ENCODE measurements at places on chromosomes 5 and 9.

- no peak for DNase-seq
Measured at GRCh38 chr5:80644900-80645299, 9.6 kb upstream of the MSH3 start.

DNA sequence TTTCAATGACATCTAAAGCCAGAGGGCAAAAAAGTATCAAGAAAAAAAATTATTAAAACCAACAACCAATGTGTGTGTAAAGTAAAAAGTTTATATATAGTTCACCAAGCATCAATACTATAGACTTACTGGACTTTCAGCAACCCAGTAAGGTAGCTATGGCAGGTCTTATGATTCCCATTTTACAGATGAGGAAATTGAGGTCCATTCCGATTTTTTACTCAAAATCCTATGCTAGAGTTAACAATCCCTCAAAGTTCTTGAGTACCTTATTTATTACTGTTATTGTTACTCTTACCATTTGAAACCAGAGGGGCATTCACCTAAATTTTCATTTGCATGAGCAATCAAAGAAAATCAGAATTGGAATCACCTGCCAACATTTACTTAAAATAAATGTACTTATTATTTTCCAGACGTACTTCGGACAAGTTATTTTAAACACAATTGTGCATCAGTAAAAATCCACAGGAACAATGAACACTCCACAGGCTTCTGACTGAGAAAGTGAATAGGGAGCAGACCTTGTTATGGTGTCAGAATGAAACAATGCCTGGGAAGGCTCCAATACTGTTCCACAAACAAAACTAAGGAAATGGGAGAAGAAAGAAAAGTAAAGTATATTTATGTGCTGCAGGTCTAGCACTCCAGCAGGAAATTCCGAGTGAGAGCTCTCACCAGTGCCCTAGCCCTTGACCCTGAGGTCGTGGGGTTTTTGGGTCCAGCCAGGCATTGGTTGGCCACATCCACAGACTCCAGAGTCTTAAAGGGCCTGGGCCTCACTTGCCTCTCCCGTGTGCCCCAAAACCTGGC is 229.9 kb downstream of the PIK3R1 start:
- DNase-seq = no peak

- no peak for DNase-seq
Measured at GRCh38 chr5:38289457-38289856, 31.1 kb downstream of the EGFLAM start.

DNA sequence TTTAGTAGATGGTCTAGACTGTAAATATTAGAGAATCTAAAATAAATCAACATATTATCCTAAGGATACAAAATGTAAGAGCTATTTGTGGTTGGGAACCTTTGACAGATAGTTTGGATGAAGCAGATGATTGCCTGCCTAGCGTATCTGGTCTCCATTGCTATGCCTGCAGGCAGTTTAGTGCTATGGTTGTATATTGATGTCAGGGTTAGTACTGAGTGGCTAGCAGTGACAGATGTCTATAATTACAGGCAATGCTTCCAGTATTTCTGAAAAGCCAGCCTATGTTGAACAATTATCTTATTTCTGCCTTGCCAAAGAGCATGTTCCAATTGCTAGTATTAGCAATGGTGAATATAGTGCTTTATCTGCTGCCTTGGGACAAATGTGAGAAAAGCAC is 151.3 kb upstream of the TLX3 start:
- DNase-seq = no peak

DNA sequence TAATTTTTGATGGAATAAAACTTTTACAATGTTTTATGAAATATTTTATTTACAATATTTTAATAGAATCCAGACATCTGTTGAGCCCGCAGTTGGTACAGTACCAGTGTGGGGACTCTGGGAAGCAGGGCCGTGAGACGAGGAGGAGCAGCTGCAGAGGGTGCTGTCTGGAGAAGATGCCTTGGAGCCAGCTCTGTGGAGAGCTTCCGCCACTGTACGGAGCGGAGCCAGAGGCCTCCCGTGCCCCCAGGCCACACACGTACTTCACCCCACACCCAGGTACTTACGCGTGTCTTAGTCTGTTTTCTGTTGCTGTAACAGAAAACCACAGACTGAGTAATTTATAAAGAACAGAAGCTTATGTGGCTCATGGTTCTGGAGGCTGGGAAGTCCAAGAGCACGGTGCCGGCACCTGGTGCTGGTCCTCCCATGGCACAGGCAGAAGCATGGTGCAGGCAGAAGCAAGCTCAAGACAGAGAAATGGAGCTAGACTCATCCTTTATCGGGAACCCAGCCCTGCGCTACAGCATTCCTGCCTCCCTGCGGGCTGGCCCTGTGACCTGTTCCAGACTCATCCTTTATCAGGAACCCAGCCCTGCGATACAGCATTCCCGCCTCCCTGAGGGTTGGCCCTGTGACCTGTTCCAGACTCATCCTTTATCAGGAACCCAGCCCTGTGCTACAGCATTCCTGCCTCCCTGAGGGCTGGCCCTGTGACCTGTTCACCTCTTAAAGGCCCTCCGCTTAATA is 23.3 kb downstream of the CEP72 start:
- no peak for DNase-seq

- DNase-seq = peak; percentile 43
Measured at GRCh38 chr5:98905857-98906688, 22.7 kb downstream of the CHD1 start.

GRCh38 chr5:171595801-171596231 is 176.4 kb downstream of the FGF18 start:
- DNase-seq = peak; percentile 58

DNA sequence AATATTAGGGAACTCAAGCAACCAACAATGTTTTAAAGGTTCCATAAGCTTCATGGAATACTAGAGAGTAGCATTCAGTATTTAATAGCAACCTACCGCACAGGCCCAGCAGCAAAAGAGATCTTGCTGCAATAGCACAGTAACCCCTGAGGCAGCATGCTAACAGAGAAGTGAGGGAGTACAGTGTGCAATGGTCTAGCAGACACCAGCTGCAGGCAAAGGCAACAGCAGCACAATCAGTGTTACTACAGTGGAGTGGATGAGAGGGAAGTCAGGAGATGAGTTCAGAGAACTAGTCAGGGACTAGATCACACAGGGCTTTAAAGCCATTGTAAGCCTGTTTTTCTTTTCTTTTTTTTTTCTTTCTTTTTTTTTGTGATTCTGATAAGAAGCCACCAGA is 2.8 kb downstream of the TICAM2 start:
- DNase-seq = peak; percentile 23

DNA sequence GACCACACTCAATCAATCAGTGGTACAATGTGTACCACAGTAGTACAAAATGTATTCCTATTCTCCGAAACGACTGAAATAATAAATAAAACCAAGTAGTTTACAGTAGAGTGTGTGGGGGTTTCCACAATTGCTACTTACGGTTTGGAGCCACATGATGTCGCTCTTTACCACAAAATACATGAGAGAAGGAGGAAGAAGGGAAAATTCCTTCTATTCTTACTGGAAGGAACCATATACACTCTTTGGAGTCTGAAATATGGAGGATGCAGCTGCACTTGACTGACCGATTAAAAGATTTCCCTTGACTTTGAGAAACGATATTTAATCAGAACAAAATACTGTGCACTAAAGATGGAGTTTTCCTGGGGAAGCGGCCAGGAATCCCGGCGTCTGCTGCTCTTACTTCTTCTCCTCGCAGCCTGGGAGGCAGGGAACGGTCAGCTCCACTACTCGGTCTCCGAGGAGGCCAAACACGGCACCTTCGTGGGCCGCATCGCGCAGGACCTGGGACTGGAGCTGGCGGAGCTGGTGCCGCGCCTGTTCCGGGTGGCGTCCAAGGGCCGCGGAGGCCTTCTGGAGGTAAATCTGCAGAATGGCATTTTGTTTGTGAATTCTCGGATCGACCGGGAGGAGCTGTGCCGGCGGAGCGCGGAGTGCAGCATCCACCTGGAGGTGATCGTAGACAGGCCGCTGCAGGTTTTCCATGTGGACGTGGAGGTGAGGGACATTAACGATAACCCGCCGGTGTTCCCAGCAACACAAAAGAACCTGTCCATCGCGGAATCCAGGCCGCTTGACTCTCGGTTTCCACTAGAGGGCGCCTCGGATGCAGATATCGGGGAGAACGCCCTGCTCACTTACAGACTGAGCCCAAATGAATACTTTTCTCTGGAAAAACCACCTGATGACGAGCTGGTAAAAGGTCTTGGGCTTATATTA is at the start of gene PCDHA4:
Gene PCDHA4, plus strand, starts transcription at position 235 of the 942 bp plus-strand sequence.
- DNase-seq = no peak

- DNase-seq = no peak
Measured at GRCh38 chr5:8568858-8569257, 699.9 kb downstream of the MTRR start.

DNA sequence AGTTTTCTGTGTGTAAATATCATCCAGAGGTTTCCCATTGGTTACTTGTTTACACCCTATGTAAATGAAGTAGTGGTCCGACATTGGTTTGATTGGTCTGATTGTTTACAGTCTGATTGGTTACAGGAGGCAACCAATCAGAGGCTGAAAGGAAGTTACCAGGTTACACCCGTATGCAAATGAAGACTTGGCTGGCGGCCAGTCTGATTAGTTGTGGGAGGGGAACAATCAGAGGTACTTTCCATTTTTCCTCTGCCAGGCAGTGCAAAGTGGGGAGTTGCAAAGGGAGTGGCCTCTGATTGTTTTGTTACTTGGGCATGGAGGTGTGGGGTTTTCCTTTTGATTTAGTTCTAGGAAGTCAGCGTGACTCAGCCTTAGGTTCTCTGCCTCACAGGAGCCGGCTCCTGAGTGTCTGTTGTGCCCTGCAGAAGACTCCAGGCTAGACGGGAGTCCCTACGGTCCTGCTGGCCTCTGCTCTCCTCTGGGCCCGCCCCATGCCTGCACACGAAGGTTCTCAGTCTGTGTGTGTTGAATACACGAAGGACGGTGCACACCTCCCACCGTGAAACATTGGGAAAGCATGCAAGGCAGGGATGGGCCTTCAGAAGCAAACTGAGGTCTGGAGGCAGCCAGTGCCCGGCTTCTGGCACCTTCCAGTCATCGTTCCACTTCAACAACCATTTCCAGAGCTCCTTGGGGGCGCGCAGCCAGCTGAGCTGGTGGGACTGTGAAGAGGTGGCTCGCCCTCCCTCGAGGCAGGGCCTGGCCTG is 42.9 kb downstream of the OLFM1 start:
- DNase-seq = no peak

- DNase-seq = peak; percentile 6
Measured at GRCh38 chr5:114948986-114949621, 220.6 kb downstream of the TRIM36 start.

GRCh38 chr9:3012245-3012644 is 168.3 kb upstream of the PUM3 start:
- DNase-seq = no peak

- DNase-seq = no peak
Measured at GRCh38 chr9:127580879-127581475, 31.1 kb upstream of the STXBP1 start.

DNA sequence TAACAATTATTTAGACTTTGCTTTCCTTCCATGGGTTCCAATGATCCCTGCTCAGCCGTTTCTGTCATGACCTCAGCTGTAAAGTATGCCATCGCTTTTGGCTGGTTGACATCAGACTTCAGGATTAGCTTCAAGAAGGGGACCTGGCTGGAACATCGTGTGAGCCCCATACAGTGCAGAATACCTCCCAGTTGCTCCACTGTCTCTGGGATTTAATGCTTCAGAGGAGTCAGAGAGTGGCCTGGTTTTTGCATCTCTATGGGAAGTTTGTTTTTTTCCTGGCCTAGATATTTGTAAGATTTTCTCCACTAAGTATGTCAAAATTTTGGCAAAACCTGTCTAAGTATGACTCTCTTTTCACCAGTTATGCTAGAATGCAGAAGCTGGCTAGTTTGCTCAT is 216.9 kb downstream of the GABBR2 start:
- DNase-seq = peak; percentile 71

DNA sequence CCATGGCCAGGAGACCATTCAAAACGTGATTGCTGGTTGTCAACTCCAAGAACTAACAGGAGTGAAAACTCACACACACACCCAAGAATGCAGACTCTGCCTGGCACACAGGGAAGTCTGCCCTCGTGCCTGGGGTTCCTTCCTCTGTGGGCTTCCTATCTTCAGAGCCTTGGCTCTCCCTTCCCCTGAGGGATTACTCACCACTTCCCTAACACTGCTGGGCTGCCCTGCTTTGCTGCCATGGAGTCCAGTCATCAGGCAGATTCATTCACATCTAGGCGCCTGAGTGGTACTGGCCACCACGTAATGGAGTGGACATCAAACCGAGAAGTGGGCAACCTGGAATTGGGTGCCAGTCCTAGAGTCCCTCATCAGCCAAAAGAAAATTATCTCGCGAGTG is 76.4 kb upstream of the PRSS3 start:
- no peak for DNase-seq

DNA sequence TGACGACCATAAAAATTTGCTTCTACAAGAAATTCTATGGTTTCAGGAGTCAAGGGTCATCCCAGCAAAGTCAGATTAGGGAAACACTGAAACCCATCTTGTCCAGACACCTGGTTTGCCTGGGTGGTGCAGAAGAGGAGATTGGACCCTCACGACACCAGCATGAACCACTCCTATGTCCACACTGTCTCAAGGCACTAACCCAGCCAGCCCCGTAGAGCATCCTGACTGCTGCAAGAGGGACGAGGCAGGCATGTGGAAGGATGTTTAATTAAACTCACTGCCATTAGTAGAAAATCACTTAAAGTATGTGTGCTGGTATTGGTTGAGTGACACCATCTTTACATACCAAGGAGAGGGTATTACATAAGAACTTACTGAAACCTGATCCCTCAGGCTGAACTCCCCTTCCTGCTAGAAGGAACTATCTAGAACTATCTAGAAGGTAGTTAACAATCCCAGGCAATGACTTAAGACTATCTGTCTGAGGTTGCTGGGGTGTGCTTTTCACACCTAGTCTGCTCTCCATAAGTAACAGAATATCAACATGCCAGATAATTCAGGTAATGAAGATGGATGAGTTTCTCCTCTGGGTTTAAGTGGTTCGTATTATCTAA is 93.6 kb downstream of the SEMA6A start:
- DNase-seq = peak; percentile 22

DNA sequence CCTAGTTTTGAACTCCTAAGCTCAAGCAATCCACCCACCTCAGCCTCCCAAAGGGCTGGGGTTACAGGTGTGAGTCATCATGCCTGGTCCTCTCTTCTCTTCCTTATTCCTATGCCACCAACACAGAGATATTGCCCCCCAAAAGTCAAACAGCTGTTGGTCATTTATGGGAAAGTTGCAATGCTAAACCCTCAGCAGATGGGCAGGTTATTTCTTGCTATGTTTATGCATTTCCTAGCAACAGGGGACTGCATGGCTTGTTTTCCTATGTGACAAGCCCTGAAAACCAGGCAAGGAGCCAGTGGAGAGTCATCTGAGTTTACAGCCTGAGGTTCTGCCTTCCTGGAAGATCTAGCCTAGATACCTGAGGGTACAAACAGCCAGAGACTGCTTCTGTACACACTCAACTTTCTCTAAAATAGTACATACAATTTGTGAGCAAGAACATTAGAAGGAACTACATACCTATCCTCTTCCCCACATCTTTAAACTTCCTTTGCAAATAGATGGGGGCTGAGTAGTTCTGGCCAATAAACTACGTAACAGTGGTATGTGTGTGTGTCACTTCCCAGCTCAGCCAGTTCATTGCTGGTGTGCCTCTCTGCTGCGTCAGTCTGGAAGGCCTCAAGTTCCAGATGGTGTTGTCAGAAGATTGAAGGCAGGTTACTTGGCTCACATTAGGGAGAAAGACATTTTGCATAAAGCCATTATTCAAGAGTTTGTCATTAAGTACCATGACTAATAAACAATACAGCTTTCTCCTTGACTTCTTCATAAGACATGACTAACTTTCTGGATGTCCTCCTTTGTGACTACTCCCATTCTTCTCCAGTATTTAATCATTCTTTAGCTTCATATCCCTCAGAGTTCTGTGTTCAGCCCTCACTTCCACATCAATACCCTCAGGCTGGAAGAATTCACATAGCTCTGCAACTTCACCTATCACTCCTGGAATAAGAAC is 65.3 kb downstream of the CSNK1A1 start:
- peak; percentile 100 for DNase-seq

- no peak for DNase-seq
Measured at GRCh38 chr5:65986796-65987195, 60.4 kb downstream of the ERBIN start.
